ENCODE measurements at places on chromosomes 6 and 20.

GRCh38 chr20:32780749-32781655 lies 18.8 kb downstream of the DNMT3B start:
- peak; percentile 70 for DNase-seq

DNA sequence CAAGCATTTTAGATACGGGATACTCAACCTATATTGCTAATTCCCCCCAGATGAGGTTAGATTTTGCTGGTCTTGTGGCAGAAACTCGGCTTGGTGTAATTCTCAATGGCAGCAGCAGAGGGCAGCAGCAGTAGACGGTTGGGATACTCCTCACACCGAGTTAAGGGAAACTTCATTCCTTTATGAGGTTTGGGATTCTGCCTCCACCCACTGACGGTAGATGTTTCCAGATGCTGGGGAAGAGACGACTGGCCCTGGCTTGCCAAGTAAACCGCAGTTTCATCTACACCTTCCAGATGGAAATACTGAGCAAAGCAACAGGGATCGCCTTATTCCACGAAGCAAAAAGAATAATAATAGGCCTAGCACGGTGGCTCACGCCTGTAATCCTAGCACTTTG lies 8.2 kb upstream of the TBC1D7 start:
- DNase-seq = peak; percentile 87

DNA sequence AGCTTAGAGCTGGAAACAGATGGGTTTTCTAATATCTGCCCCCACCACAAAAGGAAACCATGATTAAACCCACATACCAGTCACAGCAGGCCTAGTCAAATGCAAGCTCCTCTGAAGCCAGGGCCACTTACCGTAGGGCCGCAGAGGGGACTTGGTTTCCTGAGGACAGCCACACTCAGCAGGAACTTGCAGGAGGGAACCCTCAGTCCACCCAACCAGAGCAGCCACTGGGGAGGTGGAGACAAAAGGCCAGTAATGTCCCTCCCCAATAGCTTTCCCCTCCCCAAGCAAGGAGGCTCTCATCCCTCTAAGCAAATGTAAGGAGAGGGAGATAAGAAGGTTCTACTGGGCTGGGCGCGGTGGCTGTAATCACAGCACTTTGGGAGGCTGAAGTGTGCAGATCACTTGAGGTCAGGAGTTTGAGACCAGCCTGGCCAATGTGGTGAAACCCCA lies 384.4 kb upstream of the JARID2 start:
- DNase-seq = no peak

- DNase-seq = no peak
Measured at GRCh38 chr20:44018259-44018941, 103.7 kb downstream of the TOX2 start.

GRCh38 chr6:38113825-38114576 lies 294.5 kb downstream of the ZFAND3 start:
- no peak for DNase-seq

- no peak for DNase-seq
Measured at GRCh38 chr6:143026696-143027449, 33.8 kb upstream of the AIG1 start.

Data from ecto neural progenitor cell (in vitro differentiated cells).